ENCODE measurements at places on chromosomes 6 and 20.

- peak; percentile 75 for DNase-seq
These were observed 445.4 kb upstream of the DEFB115 start for GRCh38 chr20:30811885-30812671.

GRCh38 chr20:37596890-37597536, 69.3 kb upstream of the BLCAP start:
- no peak for DNase-seq

- DNase-seq: no peak
These were observed 18.9 kb upstream of the SYNJ2 start for GRCh38 chr6:157962601-157963302.

DNA sequence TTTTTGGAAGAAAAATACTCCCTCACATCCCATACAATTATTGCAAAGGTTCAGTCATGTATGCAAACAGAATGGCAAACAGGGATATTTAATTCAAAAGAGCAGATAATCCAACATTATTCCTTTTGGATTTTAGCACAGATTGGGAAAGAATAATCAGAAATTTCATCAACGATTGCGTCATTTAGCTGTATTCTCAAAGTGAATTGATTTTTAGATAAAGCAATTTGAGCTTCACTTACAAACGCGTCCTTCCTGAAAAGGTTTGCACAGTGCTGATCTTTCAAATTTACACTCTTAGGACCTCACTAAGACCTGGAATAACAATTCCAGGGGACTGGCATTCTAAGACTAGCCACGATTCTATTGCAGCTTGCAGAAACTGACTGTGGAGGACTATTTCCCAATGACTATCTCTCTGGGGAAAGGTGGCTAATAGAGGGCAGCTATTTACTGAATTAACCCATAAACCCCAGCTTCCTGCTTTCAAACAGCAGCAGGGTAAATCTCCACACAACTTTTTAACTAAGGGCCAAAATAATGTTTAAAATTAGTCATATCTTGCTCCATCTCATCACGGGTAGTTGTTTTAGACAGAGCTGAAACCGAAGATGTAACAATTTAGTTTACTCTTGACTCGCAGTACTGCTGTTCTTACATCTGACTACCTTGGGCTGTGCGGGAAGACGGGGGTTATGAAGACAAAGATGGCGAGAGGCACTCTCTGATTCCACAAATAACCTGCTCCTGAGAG, 131.2 kb upstream of the FAM184A start:
- no peak for DNase-seq

DNA sequence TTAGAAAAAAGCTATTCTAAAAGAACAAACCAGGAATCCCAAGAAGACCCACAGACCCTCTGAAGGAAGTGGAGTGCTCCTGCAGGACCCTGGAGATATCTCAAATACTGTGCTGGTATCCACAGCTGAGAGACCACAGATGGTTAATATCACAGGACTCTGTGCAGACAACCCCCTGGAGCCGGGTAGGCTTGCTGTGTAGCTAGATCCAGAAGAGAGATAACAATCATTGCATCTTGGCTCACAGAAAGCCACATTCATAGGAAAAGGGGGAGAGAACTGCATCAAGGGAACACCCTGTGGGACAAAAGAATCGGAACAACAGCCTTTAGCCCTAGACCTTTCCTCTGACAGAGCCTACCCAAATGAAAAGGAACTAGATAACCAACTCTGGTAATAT, 689.5 kb downstream of the PHF3 start:
- no peak for DNase-seq

GRCh38 chr6:83431545-83432155, 799 bp upstream of the ME1 start:
- DNase-seq: no peak

DNA sequence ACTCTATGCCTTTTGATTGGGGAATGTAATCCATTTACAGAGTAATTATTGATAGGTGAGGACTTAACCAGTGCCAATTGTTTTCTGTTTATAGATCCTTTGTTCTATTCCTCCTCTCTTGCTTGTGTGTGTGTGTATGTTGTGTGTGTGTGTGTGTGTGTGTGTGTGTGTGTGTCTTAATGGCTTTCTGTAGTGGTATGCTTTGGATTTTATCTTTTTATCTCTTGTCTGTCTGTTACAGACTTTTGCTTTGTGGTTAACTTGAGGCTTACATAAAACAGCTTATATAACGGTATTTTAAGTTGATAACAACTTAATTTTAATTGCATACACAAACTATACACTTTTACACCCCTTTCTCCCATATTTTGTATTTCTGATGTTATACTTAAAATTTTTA, 54.7 kb downstream of the CDC5L start:
- no peak for DNase-seq

DNA sequence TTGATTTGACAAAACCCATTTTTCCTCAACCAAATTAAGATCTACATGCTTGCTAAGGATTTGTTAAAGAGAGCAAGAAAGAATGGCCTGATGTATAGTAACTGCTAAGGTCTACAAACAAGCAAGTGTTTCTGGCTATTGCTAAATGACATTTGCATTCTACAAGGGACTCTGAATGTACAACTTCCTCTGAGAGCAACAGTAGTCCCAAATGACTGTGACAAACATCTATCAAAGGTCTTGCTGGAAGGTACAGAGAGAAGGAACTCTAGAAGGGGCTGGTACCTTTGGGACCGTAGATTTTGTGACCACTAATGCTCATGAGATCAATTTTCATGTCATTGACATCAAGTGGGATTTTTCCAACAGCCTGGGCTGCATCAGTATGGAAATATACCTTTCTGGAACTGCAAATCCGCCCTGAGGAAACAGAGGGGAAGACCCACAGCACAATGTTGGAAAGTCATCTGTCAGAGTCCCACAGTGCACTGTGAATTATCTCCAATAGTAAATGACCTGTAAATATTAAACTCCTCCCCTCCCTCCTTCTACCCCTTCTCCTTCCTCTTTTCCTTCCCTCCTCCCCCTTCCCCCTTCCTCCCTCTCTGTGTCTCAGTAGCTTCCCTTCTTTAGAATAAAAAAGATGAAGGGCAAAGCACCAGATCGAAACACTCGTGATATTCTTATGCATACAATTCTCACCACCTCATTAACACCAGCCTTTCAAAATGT, 15.9 kb upstream of the CPNE1 start:
- DNase-seq: no peak

GRCh38 chr6:166927240-166927934, 29.0 kb downstream of the RNASET2 start:
- DNase-seq: no peak

- no peak for DNase-seq
These were observed 150.4 kb downstream of the BTBD3 start for GRCh38 chr20:12068121-12068520.

GRCh38 chr20:22106308-22106938, 401.0 kb downstream of the PAX1 start:
- no peak for DNase-seq

DNA sequence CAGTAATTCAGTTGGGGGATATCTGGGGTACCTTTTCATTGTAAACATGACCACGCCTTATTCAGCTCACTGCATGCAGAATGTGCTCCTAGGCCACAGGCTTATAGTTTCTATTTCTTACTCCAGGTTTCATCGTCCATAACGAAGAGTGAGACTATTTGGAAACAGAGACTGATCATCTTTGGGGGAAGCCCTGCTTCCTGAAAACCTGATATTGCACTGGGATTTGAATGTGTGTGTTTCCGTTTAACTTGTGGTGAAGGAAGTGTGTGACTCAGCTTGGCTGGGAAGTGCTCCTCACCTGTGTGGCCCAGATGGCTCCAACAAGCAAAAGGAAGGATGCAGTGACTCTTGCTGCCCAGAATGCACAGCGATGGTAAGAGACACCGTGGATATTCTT, 19.6 kb upstream of the LTV1 start:
- no peak for DNase-seq

DNA sequence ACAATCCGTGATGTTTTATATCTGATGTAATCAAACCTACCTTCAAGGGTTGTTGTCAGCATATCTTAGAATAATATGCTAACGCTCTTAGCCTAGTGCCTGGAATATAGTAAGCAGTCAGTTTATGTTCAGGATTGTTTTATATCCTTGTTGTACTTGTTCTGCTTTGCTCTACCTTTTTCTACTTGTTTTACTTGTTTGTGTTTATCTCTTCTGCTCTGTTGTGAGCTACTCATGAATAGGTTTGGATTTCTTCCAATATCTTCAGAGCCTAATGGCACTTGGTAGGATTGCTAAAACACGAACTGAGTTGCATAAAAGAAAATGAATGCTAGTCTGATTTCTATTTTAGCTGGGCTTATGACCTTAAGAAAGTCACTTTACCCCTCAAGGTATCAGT, 40.1 kb downstream of the DNAH8 start:
- DNase-seq: no peak

DNA sequence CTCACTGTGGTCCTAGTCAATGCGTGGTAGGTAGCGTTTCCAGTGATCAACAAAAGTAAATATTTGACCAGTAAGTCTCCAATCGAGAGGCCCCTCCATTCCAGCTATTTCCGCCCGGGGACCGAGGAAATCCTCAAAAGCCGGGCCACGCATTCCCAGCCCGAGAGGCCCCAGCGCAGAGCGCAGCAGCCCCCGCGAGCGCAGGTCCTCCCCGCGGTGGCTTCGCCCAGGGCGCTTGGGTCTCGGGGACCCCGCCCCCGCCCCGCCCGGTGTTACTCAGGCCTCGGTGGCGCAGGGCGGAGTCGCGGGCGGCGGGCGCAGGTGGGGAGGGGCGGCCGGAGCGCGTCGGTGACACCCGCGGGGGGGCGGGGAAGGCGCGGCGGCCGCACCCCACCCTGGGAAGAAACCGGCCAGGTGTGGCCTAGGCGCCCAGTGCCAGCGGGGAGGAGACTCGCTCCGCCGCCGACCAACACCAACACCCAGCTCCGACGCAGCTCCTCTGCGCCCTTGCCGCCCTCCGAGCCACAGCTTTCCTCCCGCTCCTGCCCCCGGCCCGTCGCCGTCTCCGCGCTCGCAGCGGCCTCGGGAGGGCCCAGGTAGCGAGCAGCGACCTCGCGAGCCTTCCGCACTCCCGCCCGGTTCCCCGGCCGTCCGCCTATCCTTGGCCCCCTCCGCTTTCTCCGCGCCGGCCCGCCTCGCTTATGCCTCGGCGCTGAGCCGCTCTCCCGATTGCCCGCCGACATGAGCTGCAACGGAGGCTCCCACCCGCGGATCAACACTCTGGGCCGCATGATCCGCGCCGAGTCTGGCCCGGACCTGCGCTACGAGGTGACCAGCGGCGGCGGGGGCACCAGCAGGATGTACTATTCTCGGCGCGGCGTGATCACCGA, at the start of gene DSP:
DSP (plus strand) TSS at position 497 of the 890 bp plus-strand sequence; CDS start at position 742, 245 bp downstream.
- DNase-seq: no peak

DNA sequence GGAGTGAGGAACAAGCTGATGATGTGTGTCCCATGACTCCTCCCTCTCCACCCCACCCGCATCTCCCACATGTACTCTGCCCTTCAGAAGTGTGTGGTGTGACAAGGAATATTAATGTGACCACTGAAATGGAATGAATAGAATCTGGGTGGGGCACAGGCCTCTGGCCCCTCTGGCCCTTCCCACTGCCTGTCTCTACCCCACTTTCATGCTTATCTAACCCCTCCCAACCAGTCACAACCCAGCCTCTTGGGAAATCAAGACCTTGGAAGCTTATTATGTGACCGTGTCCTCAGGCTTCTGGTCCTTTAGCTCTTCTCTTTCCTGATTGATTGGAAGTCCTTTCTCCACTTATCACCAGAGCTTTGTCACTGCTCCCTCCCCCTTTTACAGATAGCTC, 312.2 kb upstream of the SOX4 start:
- no peak for DNase-seq

DNA sequence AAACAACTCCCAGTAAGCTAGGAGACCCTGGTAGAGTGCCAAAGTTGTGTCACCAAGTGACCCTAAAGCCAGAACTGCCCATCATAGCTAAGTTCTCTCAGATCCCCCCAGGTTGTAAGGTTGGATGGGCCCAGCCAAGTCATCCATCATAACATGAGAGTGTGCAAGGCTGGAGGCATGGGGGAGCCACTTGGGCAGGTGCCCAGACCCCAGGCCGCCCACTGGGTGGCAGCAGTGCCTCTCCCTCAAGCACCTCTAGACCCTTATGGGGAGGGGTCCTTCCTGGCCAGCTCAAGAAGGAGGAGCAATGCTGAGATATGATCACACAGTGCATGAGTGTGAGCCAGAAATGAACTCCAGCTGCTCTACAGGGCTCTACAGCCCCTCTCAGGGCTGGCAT, 154.5 kb downstream of the MYLK4 start:
- DNase-seq: no peak

DNA sequence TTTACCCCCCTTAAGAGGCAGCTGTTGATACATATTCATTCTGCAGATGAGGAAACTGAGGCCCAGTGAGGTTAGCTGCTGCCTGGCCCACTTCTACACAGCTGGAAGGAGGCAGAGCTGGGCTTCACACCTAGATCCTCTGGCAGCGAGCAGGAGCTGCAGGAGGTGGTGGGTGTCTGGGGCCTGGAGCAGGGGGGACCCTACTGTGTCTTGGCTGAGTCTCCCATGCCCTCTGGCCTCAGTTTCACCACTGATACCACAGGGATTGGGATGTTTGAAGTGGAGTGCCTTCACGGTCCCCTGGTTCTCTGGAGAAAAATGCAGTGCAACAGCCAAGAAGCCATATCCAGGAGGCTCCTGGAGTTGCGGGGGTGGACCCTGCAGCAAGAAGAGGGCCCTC, 8.2 kb upstream of the BPIFA2 start:
- DNase-seq: no peak

- DNase-seq: no peak
These were observed 119.5 kb upstream of the SGK1 start for GRCh38 chr6:134437376-134437775.

GRCh38 chr6:4582506-4583417, 193.4 kb upstream of the CDYL start:
- DNase-seq: no peak

DNA sequence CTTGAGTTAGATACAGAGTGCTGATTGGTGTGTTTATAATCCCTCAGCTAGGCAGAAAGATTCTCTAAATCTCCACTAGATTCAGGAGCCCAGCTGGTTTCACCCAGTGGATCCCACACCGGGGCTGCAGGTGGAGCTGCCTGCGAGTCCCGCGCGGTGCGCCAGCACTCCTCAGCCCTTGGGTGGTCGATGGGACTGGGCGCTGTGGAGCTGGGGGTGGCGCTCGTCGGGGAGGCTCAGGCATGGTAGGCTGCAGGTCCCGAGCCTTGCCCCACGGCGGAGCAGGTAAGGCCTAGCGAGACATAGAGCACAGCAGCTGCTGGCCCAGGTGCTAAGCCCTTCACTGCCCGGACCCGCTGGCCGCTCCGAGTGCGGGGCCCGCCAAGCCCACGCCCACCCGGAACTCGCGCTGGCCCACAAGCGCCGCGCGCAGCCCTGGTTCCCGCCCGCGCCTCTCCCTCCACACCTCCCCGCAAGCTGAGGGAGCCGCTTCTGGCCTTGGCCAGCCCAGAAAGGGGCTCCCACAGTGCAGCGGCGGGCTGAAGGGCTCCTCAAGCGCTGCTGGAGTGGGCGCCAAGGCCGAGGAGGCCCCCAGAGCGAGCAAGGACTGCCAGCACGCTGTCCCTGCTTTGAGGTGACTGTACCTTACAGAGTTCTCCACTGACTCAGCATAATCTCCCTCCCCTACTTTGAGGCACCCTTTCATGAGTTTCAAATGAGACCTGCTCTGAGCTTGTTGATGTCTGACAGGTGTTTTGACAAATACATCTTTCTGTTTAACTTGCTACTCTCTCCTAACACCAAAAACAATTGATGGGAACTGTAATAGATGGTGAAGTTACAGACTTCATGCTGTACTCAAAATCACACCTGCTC, 3.9 kb upstream of the SSR1 start:
- DNase-seq: no peak

Measured in dorsolateral prefrontal cortex (tissue), 122 donors.